ENCODE measurements at places on chromosomes 3 and 15. TPM values are rescaled to one million over a fixed set of nuclear protein-coding genes. Genes with fewer than 3 reads are reported as not detected.

The COL6A5 gene
- not detected for total RNA-seq

DNA sequence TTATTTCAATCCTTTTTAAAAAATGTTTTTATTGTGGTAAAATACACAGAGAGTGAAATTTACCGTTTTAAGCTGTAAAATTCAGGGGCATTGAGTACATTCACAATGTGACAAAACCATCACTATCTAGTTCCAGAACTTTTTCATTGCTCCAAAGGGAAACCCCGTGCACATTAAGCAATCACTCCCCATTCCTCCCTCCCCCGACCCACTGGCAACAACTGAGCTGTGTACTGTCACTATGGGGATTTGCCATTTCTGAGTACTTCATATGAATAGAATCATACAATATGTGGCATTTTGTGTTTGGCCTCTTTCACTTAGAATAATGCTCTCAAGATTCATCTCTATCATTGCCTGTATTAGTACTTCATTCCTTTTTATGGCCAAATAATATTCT lies 45.5 kb upstream of the BOC start:
- DNase-seq: no peak

DNA sequence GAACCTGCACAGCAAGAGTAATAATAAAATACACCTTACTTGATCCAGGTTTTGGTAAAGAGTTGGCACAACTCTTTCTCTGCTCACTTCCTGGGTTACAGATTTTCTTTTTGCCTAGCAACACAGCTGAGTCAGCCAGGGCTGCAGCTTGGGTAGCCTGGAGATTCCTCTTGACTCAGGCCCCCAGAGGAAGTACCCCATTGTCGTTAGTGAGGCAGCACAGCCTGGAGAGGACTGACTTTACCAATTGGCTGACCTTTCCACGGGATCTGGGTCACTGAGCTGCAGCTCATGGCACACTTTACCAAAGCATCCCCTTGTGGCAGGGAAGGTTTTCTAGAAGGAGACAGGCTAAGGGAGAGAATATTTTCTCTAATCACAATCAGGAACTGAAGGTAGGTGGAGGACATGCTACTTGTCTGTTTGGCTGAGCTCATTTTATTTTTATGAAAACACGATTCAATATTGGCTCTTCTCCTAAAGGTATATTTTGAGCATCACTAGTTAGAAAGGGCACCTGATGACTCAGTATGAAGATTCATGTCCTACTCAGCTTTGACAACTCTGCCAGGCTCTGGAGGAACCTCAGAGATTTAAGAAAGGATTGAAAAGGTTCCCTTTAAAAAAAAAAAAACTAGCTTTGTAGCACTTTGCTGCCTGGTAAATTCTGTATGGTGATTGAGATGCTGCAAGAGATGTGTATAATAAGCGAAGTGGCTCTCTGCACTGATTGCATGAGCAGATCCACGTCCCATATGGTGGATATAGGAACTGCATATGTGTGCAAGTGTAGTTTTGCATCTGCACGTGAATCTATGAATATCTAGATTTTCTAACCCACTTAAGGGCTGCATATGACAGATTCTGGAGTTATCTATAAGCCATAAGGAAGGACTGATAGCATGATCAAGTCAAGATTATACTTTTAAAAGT lies 124.8 kb downstream of the CHDH start:
- no peak for DNase-seq

DNA sequence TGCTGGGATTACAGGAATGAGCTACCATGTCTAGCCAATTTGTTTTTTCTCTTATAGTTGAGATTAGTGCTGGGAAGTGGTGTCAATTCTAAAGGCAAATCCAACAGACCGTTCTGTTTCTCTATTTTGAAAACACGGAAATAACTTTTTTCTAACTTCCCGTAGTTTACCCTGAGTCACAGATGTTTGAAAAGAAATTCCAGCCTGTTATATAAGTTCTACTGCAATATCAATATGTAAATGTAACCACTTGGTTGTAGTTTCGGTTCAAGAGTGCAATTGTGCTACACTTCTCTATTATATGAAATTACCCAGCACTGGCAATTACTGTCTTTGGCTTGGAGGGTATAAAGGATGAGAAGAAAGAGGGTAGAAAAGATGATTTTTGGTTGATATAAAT lies 22.3 kb upstream of the GNB4 start:
- no peak for DNase-seq

DNA sequence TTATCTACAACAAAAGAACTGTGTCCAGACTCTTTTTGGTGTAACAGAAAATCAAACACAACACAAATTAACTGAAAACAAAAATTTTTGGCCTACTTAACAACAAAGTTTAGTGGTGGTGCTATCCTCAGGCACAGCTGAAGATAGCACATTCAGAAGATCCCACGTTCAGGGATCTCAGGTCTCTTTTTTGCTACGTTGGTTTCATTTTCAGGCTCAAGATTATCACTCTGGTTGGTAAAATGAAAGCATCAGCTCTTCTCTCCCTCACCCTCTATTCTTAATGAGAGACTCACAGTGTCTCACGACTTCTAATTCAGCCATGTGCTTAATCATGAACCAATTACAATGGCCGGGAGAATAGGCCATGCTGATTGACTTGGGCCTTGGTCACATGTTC lies 146.9 kb upstream of the PTPRG start:
- no peak for DNase-seq

DNA sequence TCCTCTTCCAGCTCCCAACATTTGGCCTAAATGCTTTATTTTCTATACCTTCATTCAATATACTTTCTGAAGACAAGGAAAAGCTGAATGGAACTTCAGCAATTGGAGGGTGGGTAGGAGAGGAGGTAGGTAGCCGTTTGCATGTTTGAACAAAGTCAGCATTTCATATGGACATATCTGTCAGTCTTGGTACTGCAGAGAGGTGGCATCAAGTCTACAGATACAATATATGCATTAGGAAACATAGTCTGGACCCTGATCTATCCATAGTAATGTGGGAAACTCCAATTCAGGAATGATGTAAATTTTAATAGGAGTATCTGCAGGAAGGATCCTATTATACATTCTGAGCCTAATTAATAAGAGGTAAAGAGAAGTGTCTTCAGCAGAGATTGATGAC lies 526.4 kb downstream of the MECOM start:
- no peak for DNase-seq

The KLHL40 gene
- total RNA-seq: not detected

DNA sequence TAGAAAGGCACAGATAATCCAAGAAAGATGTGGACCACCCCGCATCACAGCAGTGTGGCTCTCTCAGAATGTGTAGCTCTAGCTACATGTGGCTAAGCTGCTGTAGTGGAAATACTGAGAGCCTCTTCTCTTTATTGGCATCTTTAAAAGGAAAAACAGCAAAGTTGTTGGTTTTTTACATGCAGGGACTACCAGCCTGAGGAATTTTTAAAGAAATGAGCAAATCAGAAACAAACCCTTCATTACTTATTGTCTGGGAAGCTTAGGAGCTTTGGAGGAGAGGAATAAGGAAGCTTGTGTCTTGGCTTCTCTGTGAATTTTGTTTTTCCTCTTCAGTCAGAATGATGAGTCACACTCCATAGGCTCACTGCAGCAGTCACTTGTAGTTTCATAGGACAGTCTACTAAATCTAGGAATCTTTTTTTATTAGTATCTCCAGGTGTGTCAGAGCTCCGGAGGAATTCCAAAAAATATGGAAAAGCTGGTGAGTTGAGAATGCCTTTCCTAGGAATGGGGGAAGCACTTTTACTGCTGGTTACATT lies 27.5 kb downstream of the POLG start:
- DNase-seq: no peak

GRCh38 chr15:34203305-34203704 lies 6.6 kb downstream of the KATNBL1 start:
- DNase-seq: no peak

DNA sequence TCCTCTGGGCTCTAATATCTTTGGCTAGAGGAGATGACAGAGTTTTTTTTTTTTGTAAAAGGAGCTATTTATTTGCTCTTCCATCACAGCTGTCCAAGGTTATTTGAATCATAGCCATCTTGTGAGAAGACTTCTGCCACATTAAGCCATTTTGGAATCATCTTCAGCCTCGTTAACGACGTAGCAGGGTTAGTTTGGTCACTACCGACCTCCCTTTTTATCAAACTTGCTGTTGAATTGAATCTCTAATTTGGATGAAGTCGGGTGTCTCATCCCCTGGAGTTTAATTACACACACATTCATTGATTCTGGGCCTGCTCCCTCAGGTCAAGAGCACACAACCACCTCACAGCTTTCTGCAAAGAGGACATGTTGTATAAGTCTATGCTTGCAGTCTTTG lies 238.7 kb downstream of the CPNE4 start:
- DNase-seq: no peak

The MINAR1 gene
- total RNA-seq: not detected

The SYNPR gene
- not detected for total RNA-seq

All from stomach (tissue), 19 donors.